Hematopoietic multipotent progenitor cell treated with erythropoietin and hydrocortisone succinate and interleukin-3 and kit ligand, for 4 days (in vitro differentiated cells): ENCODE measurements at places on chromosomes 1 and 21.

DNA sequence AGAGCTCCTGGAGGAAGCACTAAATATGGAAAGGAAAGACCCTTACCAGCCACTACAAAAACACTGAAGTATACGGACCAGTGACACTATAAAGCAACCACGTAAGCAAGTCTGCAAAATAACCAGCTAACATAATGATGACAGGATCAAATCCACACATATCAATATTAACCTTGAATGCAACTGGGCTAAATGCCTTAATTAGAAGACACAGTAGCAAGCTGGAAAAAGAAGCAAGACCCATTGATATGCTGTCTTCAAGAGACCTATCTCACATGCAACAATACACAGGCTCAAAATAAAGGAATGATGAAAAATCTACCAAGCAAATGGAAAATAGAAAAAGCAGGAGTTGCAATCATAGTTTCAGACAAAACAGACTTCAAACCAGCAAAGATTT lies 31.0 kb downstream of the C1orf185 start:
- DNase-seq: no peak

DNA sequence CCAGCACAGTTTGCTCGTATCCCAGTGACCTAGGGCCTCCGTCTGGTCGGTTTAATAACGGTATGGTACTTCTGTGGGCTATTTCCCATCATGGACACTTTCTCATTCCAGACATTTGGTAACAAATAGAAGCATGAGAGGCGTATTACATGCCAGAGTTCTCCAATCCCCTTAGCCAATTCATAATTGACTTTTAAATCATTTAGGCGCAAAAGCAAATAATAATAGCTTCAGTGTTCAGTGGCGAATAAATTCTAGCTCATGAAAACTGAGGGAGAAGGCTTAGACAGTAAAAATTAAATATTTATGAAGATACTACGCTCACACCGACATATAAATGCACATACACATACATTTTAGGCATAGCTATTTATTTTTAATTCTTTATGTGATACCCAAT lies 50.6 kb downstream of the CD247 start:
- DNase-seq: no peak

- DNase-seq: peak; percentile 24
Measured at GRCh38 chr1:212700223-212700891, 717 bp upstream of the BATF3 start.

GRCh38 chr1:1092894-1093609 lies 18.9 kb upstream of the RNF223 start:
- DNase-seq: no peak

GRCh38 chr1:196442366-196442765 lies 165.9 kb downstream of the KCNT2 start:
- DNase-seq: no peak

- DNase-seq: no peak
Measured at GRCh38 chr1:30422251-30422650, 301.1 kb downstream of the MATN1 start.

DNA sequence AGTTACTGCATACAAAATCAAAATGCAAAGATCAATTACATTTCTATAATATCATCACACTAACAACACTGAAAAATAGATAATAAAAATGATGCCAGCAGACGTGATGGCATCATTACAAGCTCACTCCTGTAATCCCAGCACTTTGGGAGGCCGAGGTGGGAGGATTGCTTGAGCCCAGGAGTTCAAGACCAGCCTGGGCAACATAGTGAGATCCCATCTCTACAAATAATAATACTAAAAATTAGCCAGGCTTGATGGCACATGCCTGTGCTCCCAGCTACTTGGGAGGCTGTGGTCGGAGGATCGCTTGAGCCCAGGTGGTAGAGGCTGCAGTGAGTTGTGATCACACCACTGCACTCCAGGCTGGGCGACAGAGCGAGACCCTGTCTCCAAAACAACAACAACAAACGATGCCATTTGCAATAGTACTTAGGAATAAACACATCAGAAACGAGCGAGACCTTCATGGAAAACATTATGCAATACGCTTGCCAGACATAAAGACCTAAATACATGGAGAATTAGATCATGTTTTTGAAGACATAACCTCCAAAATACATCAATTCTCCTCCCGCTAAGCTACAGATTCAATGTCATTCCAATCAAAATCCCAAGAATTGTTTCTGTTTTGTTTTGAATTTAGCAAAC lies 86.6 kb upstream of the ERRFI1 start:
- DNase-seq: no peak

DNA sequence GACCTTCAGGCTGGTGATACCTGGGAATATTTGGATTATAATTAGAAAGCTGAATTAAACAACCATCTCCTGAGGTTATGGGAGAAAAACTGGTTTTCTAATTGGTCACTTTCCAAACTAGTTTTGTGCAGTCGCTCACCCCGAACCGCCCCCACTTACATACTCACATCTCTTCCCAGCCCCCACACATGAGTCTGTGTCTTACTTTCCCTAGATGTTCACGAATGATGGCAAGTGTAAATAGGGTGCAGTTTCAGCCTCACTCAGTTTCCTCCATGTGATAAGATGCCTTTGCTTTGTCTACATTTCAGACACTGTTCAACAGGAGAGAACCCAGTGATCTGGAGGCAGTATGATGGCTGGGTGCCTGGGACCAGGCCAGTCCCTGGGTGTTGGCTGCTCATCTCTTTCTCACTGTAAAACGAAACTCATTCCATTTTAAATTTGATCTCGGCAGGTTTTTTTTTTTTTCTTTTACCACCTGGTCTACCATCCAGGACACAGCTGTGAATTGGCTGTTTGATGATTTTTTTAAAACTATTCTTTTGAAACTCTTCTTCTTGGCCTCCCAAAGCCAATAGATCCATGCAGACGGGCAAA lies 164.3 kb upstream of the RAB4A start:
- DNase-seq: no peak

GRCh38 chr1:173302890-173303829 lies 96.0 kb upstream of the TNFSF4 start:
- DNase-seq: peak; percentile 64
